ENCODE measurements at places on chromosomes 3 and 15.
A peak's percentile ranks its signal among the peaks of the same experiment; 100 is the strongest.

DNA sequence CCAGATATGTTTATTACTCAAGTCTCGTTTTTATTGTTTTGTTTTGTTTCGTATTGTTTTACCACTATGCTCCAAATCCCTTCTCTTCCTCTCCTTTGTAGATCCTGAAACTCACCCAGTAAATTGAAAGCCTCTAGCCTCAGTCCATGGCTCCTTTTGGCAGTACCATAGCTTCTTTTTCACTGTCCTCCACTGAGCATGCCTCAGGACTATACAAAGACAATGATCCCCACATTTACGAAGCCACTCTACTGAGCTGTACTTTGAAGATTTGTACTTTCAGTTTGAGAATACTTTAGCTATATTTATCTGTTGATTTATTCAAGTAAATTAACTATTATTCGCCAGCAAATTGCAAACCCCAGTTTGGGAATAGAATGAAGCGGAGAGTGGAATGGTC is 159.1 kb upstream of the SLITRK3 start:
- no peak for ATAC-seq

DNA sequence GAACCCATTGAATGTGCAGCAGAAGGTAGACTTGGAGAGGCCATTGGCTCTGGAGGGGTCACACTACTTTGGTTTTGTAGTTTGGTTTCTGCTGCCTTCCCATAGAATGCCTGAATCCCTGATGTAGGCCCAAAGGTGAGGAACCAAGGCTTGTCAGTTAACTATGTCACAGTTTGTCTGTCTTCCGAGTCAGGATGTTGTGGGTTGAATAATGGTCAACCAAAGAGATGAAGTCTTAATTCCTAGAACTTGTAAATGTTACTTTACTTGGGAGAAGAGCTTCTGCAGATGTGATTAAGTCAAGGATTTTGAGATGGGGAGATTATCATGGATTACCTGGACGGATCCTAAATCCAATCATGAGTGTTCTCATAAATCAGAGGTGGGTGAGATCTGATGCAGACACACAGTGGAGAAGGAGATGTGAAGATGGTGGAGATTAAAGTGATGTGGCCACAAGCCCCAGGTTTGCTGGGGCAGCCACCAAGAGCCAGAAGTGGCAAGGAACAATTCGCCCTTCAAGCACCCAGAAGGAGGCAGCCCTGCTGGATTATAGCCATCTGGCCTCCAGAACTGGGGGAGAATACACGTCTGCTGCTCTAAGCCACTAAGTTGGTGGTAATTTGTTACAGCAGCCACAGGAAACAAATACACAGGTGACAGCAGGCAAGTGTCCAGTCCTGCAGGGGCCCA is 2.3 kb upstream of the CCR8 start:
- peak; percentile 2 for ATAC-seq

- ATAC-seq: peak; percentile 43
Observed at GRCh38 chr15:45618813-45619212, 16.0 kb upstream of the SQOR start.

- ATAC-seq: no peak
Observed at GRCh38 chr3:193507566-193507965, 47.1 kb downstream of the ATP13A4 start.

- no peak for ATAC-seq
Observed at GRCh38 chr3:171873580-171873979, 30.4 kb downstream of the TMEM212 start.

GRCh38 chr3:73321286-73321999 is 260.0 kb downstream of the EBLN2 start:
- ATAC-seq: no peak

DNA sequence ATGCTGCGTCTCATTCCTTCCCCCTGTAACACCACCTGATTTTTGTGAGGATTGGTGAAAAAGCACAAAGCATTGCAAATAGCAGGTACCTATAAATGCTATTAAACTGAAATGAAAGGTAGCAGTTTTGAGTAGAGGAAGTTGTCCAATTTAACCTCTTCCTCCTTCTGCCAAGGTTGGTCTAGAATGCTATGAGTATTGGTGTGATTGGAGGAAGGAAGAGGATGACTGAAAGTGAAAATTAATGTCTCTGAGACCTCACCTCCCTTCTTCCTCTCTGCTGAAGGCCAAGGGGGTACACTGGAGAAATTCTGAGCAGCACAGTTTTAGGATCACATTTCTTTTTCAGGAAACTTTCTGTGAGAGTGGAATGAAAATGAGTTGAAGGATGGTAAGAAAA is 94.4 kb downstream of the DTWD1 start:
- no peak for ATAC-seq

DNA sequence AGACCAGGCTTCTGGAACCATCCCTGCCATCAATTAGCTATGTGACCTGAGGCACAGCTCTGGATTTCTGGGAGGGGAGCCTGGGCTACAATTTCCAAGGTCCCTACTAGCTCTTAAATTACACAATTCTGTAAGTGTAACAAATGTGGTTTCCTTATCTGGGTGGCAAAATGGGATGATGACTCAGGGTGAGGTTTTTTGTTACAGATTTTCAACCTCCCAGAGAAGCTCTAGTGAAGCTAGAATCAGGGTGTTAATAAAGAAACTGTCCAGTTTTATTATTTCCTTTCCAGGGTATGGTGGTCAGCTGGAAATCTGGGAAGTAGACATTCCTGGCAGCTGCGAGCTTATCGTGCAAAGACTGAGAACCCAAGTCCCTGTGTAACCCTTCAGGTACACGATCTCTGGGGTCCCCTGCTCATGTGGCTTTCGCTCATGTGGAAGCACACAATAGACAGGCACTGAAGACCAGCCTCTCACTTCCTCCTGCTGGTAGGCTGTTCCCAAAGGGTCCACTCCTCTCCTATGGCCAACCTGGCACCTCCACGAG is 7.3 kb downstream of the RAB27A start:
- ATAC-seq: peak; percentile 22

- no peak for ATAC-seq
Observed at GRCh38 chr3:134483195-134483900, 2.4 kb downstream of the ANAPC13 start.

DNA sequence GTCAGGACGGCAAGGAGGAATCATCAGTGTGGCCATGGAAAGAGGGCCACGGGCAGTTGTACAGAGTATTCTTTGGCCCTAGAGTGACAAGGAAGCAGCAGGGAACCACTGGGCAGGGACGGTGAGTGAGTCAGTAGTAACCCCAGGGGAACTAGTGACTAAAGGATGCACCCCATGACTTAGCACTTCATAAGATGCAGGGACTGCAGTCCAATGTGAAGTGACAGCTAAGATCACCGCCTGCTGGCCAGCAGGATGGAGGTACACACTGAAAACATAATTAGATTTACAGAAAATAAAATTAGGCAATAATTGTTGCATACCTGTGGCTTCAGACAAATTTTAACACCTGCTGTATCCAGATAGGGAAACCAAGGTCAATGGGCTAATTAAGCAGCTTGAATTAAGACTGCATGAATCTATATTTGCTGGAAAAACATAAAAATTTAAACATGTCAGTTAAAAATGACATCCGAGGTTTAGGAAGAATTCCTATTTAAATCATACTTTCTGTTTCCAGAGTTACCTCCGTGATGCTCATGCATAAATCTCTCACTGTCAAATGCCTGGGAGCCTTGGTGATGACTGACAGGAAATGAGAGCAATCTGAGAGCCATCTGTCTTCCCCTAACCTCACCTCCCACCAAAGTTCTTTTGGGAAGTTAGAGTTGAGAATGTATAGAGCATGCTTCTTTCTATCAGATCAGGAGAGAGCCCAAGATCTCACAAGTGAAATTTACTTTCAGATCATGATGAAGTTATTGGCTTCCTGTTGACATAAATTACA is 56.5 kb downstream of the DCLK3 start:
- ATAC-seq: peak; percentile 56

DNA sequence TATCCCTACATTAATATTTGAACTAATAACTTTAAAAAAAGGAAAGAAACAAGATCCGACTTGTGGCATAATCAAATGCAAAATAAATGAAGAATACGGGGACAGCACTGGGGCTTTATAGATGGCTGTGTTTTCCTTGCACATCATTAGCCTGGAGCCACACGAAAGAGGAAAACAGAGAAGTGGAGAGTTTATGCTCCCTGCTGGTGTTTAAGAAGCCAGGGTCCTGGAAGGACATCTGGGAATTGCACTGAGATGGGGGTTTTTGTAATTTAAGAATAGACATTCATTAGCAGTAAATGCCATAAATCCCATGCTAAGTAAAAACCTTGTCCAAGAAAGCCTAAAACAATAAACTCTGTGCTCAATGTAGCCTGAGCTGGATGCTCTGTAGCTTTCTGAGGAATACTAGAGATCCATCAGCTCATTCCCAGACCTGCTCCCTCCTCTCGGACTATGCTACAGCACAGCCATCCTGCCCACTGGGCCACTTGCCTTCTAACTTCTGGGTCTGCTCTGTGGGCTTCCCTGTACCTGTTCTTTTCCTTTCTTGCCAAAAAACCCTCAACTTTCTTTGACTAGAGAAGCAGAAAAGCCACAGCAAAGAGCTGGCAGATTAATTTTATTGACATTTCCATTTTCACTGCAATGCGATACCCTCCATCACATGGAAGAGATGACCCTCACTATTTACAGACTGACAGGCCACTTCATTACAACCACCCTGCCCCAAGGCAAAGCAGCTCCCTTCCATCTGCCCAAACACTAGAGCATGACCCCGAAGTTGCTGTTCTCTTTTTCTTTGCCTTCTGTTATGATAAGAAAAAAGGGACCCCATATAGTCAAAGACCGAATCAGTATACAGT is 62.3 kb downstream of the MEIS2 start:
- no peak for ATAC-seq

GRCh38 chr3:161607056-161607455 is 110.4 kb downstream of the OTOL1 start:
- ATAC-seq: no peak

DNA sequence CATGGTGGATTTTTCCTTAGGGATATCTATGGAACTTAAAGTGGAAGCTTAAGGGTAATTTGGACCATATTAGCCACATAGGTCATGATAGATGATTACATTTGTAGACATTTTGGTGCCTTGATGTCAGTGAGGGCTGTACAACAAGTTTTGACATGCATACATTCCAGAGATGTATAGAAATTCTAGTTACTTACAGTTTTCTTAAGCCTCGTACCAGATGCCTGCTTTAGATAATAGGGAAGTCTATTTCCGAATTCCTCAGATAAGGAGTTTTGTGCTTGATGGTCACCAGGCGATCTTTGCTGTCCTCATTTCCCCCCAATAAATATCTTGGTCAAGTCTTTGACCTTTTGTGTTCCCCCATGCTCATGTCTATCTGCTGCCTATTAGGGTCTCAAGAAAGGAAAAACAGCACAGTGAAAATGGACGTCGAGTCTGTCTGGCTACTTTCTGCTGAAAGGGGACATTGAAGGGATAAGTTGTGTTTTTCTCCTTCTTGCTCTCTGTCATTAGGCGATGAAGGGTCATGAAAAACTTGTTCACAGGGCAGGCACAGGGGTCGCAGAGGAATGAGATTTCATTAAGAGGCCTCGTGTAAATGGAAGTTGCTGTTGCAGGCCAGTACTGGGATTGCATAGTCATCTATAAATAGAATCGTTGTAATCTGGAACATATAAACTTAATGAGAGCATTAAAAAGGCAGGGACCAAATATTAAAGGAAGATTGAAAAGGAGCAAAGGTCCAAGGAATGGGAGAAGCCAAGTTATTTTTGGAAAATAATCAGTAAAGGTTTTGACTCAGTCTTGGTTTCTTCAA is 20.0 kb upstream of the SENP7 start:
- ATAC-seq: no peak

DNA sequence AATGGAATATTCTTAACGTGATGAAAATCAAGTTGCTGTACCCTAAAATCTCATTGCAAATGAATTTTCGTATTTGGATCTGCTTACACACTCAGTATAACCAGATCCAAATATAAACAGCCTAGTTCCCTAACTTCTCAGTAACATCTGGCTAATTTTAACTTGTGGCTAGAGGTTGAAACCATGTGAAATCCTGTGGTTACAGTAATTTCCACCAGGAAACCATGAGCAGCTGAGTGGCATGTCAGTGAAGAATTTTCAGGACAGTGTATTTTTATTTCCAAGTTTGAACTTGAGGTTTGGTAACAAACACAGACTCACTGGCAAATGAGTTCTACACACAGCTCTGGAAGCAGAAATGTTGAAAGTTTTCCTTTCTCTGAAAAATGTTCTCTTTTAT is 754.1 kb downstream of the NR2F2 start:
- no peak for ATAC-seq

- no peak for ATAC-seq
Observed at GRCh38 chr3:78988324-78988723, 779.5 kb downstream of the ROBO1 start.

DNA sequence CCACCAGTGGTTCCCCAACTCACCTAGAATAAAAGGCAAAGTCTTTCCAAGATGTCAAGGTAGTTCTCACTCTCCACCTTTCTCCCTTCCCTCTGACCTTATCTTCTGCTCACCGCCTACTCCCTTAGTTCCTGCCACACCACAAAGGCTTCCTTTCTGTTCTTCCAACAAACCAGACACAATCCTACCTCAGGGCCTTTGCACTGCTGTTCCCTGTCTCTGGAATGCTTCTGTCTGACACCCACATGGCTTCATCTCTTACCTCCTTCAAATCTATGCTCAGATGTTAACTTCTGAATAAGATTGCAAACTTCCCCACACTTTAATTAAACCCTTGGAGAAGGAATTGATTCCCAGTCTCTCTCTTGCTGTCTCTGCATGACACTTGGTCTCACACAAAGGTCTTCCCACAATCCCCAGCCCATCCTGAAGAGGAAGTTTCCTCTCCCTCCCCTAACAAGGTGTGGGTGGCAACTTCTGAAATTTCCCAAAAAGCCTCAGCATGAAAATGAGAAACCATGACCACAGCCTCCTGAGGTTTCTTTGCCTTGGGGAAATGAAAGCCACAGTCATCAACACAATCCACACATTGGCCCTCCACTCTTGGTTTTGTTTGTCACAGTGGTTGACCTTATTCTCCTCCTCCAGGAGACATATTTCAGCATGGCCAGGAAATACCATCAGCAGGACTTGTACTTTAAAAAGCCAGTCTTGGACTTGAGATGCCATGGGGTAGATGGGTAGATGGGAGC is 3.0 kb upstream of the RYK start:
- peak; percentile 52 for ATAC-seq

GRCh38 chr3:186825294-186825821 is 17.2 kb upstream of the ADIPOQ start:
- peak; percentile 61 for ATAC-seq

DNA sequence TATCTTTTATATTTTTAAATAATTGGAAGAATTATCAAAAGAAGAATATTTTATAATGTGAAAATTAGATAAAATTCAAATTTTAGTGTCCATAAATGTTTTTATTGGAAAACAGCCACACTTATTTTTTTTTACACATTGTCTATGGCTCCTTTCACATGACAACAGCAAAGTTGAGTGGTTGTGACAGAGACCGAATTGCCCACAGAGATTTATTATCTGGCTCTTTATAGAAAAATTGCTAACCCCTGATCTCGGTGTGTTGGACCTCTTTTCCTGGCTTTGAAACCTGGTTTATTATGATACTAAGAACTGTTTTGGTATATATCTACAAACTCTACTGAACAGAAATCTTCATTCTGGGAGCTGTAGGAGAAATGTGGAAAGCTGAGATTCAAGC is 269.1 kb upstream of the UMPS start:
- ATAC-seq: no peak

GRCh38 chr3:127844326-127844942 is 22.1 kb upstream of the MGLL start:
- no peak for ATAC-seq
